ENCODE measurements at places on chromosomes 12 and 14. TPM values are rescaled to one million over a fixed set of nuclear protein-coding genes. Genes with fewer than 3 reads are reported as not detected.

SLC25A47 gene
- not detected for polyA plus RNA-seq

PLEKHG3 gene
- polyA plus RNA-seq: 26.9 TPM

KHNYN gene
- 28.3 TPM for polyA plus RNA-seq

GPR68 gene
- polyA plus RNA-seq: 0.70 TPM

FOXN4 gene
- 0.11 TPM for polyA plus RNA-seq

KCNA5 gene
- 3.7 TPM for polyA plus RNA-seq

SDS gene
- polyA plus RNA-seq: not detected

BBOF1 gene
- 7.2 TPM for polyA plus RNA-seq

CFAP251 gene
- polyA plus RNA-seq: 0.96 TPM

FERMT2 gene
- 77.5 TPM for polyA plus RNA-seq

MOK gene
- polyA plus RNA-seq: 9.8 TPM

LRCOL1 gene
- polyA plus RNA-seq: 0.18 TPM

ACOT6 gene
- not detected for polyA plus RNA-seq

RFX4 gene
- 0.12 TPM for polyA plus RNA-seq

MRPS35 gene
- polyA plus RNA-seq: 49.0 TPM

Measured in muscle of leg (tissue), 16 donors.